ENCODE measurements at places on chromosomes 5 and 9.
A peak's percentile ranks its signal among the peaks of the same experiment; 100 is the strongest.

GRCh38 chr5:178785999-178786398 is 55.5 kb upstream of the ZNF354A start:
- peak; percentile 50 for DNase-seq

- DNase-seq = no peak
These were observed 112.2 kb downstream of the TEX10 start for GRCh38 chr9:100240512-100240911.

GRCh38 chr5:170603578-170604565 is 100.1 kb downstream of the KCNIP1 start:
- DNase-seq = peak; percentile 58

GRCh38 chr5:144778561-144778960 is 607.9 kb downstream of the KCTD16 start:
- DNase-seq = no peak

GRCh38 chr5:88824141-88824540 is 58.8 kb downstream of the MEF2C start:
- DNase-seq = no peak

GRCh38 chr9:126205845-126206498 is 120.7 kb upstream of the MVB12B start:
- no peak for DNase-seq

- DNase-seq = no peak
These were observed 27.8 kb upstream of the CEP120 start for GRCh38 chr5:123451047-123451446.

- no peak for DNase-seq
These were observed 276.7 kb upstream of the KIF2A start for GRCh38 chr5:62029303-62029702.

GRCh38 chr9:13480693-13481092 is 201.2 kb upstream of the MPDZ start:
- no peak for DNase-seq

GRCh38 chr5:71652803-71653543 is 65.8 kb downstream of the MCCC2 start:
- no peak for DNase-seq

- DNase-seq = no peak
These were observed 36.8 kb upstream of the CDH6 start for GRCh38 chr5:31156631-31157160.

- no peak for DNase-seq
These were observed 21.0 kb downstream of the OSTF1 start for GRCh38 chr9:75109210-75109839.

DNA sequence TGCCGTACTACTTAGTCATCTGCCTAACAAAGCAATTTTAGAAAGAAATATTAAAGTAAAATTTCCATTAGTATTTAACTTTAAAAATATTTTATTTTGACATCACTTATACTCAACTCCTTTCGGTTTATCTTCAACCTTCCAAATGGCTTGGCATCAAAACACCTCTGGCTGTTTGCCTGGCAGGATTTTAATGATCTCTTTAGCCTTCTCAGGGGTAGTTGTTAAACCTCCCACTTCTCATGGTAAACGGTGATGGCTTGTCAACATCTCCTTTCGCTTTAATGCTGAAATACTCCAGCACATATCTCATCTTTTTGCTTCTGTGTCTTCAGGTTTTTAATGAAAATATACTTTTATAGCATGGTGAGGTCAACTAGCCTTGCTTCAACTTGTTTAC is 747.1 kb downstream of the CETN3 start:
- no peak for DNase-seq

- no peak for DNase-seq
These were observed 52.2 kb upstream of the KCNMB1 start for GRCh38 chr5:170441393-170441784.

- DNase-seq = no peak
These were observed 18.0 kb downstream of the ITGA2 start for GRCh38 chr5:53006911-53007890.
